ENCODE measurements at places on chromosomes 4 and X. TPM values are rescaled to one million over a fixed set of nuclear protein-coding genes. Genes with fewer than 3 reads are reported as not detected.
A peak's percentile ranks its signal among the peaks of the same experiment; 100 is the strongest.

DNA sequence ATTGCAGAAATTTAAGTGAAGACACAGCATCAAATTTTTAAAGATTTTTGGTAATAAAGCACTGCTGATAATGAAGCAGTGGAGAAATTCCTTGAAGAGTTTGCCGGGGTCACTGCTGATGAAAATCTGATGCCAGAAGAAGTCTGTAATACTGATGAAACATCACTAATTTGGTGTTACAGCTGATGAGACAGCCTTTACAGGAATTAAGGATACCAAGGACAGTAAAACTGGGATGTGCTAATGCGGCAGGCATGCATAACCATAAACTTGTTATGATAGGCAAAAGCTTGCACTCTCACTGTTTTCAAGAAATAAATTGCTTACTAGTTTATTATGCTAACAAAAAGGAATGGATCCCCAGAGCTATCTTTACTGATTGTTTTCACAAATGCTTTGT, 52.9 kb upstream of the VEGFC start:
- peak; percentile 91 for DNase-seq

GRCh38 chrX:131626681-131627296, 82.9 kb downstream of the OR13H1 start:
- DNase-seq = peak; percentile 23

DNA sequence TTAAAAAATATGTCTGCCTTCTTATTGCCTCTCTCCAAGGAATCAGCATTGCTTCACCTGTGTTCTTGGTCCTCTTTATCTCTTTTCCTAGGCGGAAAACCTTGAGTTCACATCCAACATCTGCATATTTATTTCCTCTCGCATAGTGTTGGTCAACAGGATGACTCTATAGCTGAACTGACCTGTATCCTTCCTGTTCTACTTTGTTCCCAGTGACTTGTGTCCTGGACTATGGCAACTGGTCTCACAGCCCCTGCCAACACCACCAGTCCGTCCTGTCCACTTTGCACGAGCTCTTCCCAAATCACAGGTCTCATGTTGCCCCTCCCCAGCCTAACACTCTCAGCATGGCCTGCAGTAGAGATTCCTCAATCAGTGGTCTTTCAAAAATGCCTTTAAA, 2.0 kb downstream of the DIPK2B start:
- no peak for DNase-seq

DNA sequence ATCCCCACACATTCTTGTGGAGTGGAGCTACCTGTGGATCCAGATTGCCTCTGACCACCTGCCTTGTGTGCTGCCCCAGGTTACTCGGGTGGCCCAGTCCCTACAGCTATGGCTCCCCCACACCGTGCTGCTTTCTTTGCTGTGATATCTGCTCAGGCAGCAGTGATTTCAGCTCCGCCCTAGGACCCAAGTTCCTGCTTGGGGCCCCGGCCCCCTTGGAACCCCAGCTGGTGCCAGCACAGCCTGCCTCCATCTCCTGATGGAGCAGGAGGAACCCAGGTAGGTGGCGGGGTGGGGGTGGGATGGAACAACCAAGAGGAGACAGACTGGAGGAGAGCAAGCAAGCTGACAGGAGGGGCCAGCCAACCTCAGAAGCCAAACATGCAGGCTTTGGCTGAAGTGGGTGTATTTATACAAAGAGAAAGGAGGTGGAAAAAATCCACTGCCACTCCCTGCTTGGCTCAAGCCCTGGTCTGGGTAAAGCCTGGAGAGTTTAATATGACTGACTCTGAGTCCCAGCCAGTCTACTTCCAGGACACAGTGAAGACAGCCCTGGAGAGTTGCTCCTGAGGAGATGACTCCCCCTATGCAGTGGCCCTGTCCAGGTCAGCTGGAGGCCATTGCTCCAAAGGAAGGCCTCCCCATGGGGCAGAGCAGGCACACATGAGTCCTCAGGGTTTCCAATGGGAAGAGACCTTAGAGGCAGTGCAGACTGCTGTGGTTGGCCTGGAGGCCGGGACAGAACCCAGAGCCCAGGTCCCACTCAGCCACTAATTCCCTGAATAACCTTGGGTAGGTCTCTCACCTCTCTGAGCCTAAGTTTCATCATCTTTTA, 197.1 kb upstream of the MAMLD1 start:
- no peak for DNase-seq

The GPC4 gene
- total RNA-seq = 0.86 TPM

The BTK gene
- not detected for total RNA-seq

The PNMA5 gene
- total RNA-seq = 0.64 TPM

GRCh38 chrX:55119712-55120111, 30.9 kb downstream of the PAGE2 start:
- DNase-seq = peak; percentile 52

DNA sequence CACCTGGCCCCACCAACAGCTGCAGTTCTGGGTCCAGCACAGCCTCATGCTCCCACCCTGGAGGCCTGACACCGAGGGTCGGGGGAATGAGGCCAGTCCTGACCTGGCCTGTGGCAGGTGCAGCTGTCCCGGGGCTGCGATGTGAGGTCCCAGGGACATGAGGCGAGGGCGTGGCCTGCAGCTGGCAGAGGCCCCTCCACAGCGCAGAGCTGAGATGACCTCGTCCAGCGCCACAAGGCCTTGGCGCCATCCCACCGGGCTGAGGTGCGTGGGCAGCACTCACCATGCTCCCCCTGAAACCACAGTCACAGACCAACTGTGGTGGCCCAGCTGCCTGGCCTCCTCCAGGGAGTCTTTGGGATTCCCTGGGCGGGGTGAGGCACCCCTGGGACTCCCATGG, 26.6 kb upstream of the ADRA2C start:
- DNase-seq = no peak

The PIR gene
- 17.7 TPM for total RNA-seq

GRCh38 chrX:1661048-1661921, 46.4 kb downstream of the ASMT start:
- no peak for DNase-seq

GRCh38 chrX:65702956-65703355, 35.5 kb downstream of the MSN start:
- no peak for DNase-seq

The MMAA gene
- total RNA-seq = 4.3 TPM

The ZBTB33 gene
- total RNA-seq = 12.9 TPM

DNA sequence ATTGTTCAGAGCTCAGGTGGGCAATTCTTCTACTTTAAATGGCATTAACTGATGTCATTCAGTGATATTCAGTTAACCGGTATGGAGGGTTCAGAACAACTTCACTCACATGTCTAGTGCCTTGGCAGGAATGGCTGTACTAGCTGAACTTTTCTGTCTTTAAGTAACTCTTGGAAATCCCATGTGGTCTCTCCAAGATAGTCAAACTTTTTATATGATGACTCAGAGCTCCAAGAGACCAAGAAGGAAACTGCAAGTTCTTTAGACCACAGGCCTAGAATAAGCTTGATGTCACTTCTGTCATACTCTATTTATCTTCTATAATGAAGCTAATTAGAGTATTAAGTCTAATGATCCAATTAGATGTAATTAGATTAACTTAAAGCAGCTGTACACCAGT, 24.9 kb downstream of the LHFPL1 start:
- peak; percentile 13 for DNase-seq

The KCNE5 gene
- total RNA-seq = not detected

- no peak for DNase-seq
These were observed 42.3 kb downstream of the DKK2 start for GRCh38 chr4:106993827-106994226.

- DNase-seq = no peak
These were observed 57.8 kb downstream of the DCLK2 start for GRCh38 chr4:150136036-150136435.

The PPP2R3B gene
- total RNA-seq = 15.1 TPM

Data from fibroblast of villous mesenchyme (primary cell).